ENCODE measurements at places on chromosomes 3 and 15. TPM values are rescaled to one million over a fixed set of nuclear protein-coding genes. Genes with fewer than 3 reads are reported as not detected.
A peak's percentile ranks its signal among the peaks of the same experiment; 100 is the strongest.

Gene MYZAP
- 5.6 TPM for polyA plus RNA-seq

Gene VGLL3
- polyA plus RNA-seq: 8.3 TPM

Gene MESP2
- polyA plus RNA-seq: 1.3 TPM

Gene SERINC4
- polyA plus RNA-seq: 11.7 TPM

Gene NMB
- polyA plus RNA-seq: 7.5 TPM

Gene LRRC49
- polyA plus RNA-seq: 22.4 TPM

Gene LINGO1
- 16.7 TPM for polyA plus RNA-seq

Gene PP2D1
- 37.5 TPM for polyA plus RNA-seq

Gene UMPS
- 20.0 TPM for polyA plus RNA-seq

- no peak overlapping the region for H3K4me3 ChIP-seq
- DNase-seq: peak; percentile 60
- H3K4me1 ChIP-seq: peaks cover 10% of the 10 kb centered on the region
- H3K36me3 ChIP-seq: no peaks in the 10 kb centered on the region
These were observed 1.1 kb downstream of the HHATL start for GRCh38 chr3:42701371-42702065.

DNA sequence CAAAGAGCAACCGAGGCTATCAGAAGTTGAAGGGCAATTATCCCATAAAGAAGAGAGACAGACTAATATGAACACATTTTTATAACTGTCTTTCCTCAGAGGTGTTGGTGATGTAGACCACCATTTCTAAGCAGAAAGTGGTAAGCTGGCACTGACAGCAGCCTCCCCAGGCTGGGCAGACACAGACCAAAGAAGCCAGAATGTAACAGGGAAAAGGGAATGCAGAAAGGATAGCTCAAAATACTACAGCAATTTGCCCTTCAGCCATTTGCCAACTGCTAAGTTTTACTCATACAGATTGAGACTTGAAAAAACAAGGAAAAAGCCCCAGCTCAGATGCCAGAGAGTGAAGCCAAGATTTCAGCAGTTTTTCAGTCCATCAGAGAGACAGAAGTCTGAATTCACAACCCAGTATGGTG, 73.5 kb upstream of the ABI3BP start:
- no peaks in the 10 kb centered on the region for H3K27me3 ChIP-seq
- H3K27ac ChIP-seq: peak overlapping the region; percentile 34
- no peak overlapping the region for H3K4me3 ChIP-seq
- no peaks in the 10 kb centered on the region for H3K4me1 ChIP-seq

- H3K4me3 ChIP-seq: no peak overlapping the region
- H3K27me3 ChIP-seq: no peaks in the 10 kb centered on the region
- H3K36me3 ChIP-seq: no peaks in the 10 kb centered on the region
These were observed 37.3 kb upstream of the CACNA1D start for GRCh38 chr3:53457068-53457467.

GRCh38 chr15:83644439-83644838, 9.5 kb upstream of the ADAMTSL3 start:
- DNase-seq: no peak
- H3K4me1 ChIP-seq: no peaks in the 10 kb centered on the region
- H3K27ac ChIP-seq: no peak overlapping the region

DNA sequence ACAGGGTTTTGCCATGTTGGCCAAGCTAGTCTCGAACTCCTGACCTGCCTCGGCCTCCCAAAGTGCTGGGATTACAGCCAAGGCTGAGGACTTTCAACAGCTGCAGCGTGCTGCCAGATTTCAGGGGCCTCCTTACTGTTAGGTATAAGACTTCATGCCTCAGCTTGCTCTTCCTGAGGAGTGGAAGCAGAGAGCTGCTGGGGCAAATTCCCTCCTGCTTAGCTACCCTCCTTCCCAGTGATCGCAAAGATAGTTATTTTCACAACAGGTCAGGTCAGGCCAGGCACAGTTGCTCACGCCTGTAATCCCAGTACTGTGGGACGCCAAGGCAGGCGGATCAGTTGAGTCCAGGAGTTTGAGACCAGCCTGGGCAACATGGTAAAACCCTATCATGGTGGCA, 2.6 kb upstream of the CPNE9 start:
- no peak for DNase-seq
- no peak overlapping the region for H3K27ac ChIP-seq
- no peak overlapping the region for H3K4me3 ChIP-seq
- H3K27me3 ChIP-seq: no peaks in the 10 kb centered on the region
- H3K36me3 ChIP-seq: no peaks in the 10 kb centered on the region

DNA sequence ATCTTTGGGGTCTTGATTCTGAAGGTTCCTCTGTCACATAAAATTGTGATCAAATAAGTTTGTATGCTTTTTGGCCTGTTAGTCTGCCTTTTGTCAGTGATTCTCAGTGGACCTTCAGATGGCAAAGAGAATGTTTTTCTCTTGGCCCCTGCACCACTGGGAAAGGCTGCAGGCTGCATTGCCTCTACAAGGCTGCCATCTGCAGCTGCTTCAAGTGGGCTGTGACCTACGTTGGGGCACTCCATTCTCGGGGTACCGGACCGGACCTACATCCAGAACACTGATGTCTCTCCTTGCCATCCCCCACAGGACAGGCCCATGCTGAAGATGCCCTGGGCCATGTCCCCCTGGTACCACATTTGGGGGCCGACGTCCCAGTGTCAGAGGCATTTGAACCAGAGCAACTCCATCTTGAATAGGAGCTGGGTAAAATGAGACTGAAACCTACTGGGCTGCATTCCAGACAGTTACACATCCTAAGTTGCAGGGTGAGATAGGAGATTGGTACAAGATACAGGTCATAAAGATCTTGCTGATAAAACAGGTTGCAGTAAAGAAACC, 37.5 kb upstream of the MFGE8 start:
- H3K27me3 ChIP-seq: no peaks in the 10 kb centered on the region
- no peaks in the 10 kb centered on the region for H3K36me3 ChIP-seq
- H3K4me3 ChIP-seq: no peak overlapping the region
- no peak for DNase-seq

- no peak overlapping the region for H3K27ac ChIP-seq
- no peaks in the 10 kb centered on the region for H3K36me3 ChIP-seq
- H3K4me1 ChIP-seq: no peaks in the 10 kb centered on the region
- DNase-seq: no peak
- no peaks in the 10 kb centered on the region for H3K27me3 ChIP-seq
These were observed 312.9 kb downstream of the PDCD6IP start for GRCh38 chr3:34111361-34111760.

DNA sequence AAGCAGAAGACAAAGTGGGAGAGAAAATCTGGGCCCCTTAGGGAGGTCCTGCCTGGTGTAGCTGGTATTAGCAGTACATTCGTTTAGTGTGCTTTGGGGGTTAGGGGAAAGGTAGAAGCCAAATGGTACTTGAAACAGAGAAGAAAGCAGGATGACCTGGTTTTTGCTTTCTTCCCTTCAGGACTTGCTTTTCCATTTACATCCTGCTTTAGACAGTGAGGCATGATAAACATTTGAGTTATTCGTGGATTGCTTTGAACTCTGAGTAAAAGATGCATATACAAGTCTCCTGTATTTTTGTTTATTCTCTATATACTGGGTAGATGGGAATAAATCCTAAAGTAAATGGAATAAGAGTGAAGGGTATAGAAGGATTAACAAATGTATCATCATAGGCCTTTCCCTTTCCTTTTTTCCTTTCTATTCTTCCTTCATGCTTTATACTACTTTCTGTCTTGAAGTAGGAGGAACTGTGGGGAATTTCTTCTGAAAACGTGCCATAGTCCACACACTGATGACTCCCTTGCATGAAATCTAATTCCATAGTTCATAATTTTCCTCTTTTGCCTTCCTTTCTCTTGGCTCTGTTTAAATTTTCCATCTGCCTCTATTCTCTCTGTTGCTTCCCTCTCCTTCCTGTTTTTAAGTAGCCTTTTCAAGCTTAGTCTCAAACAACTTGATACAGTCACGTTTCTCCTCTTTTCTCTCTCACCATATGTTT, 139.5 kb upstream of the RBMS3 start:
- H3K27me3 ChIP-seq: no peaks in the 10 kb centered on the region
- no peak overlapping the region for H3K4me3 ChIP-seq
- H3K27ac ChIP-seq: no peak overlapping the region
- H3K36me3 ChIP-seq: no peaks in the 10 kb centered on the region
- H3K4me1 ChIP-seq: peaks cover 3% of the 10 kb centered on the region

DNA sequence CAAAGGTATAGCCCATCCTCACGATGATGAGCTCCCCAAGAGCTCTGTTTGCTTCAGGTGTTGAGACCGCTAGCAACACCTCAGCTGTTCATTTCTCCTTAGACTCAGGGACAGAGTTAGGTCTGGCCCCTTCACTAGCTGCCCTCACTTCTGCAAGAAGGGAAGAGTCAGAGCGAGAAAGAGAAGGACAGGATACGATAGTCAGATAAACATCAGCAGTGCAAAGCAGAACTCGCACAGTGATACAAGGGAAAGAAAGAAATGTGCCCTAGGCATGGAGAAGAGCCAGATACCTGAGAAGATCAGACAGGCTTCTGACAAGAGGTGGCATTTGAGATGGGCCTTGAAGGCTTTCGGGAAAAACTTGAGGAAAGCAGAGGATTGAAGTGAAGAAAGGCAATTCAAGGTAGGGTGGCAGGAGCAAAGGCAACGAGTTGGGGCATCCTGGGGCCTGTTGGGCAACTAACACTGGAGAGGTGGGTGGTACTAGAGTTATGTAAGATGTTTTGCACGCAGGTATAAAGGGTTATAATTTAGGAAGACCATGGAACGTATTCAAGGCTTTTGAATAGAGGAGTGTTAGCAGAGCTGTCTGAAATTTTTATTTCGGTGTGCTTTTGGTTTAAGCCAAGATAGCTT, 106.0 kb downstream of the PGPEP1L start:
- H3K36me3 ChIP-seq: no peaks in the 10 kb centered on the region
- no peak overlapping the region for H3K4me3 ChIP-seq

DNA sequence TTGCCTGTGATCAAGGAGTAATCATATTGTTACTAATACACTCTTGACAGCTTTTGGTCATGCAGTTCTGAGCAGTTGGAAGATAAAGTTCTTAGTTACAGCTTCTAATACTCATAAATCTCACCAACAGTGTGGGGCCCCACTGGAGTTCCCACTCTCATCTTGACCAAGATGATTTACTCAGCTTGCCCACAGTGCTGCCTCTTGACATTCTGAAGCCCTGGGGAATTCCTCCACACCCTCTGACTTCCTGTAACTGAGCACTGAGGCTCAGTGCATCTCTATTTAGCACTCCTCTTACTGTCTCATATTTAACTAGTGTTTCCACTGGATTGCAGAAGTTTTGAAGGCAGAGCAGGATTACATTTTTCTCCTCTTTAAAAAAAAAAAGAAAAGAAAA, 1.9 kb upstream of the ARL6IP5 start:
- no peak overlapping the region for H3K27ac ChIP-seq
- no peaks in the 10 kb centered on the region for H3K36me3 ChIP-seq
- peaks cover 41% of the 10 kb centered on the region for H3K4me1 ChIP-seq
- peak; percentile 39 for DNase-seq
- H3K27me3 ChIP-seq: no peaks in the 10 kb centered on the region

DNA sequence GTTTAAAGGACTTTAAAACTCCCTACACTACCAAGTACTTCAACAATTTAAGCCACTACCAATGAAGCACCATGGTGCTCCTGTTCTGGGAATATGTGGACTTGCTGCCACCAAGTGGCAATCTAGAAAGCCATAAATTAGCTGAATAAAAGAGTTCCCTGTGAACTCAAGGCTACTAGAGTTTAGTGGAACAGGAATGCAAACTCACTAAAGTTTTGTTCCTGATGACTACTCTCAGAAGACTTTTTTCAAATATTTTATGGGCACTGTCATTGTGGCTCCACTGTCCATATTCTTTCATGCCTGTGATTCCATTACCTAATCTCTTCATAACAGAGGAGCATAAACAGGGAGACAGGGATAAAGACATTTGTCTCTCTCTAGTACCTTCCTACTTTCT, 63.9 kb downstream of the TMCC1 start:
- H3K4me3 ChIP-seq: no peak overlapping the region
- no peaks in the 10 kb centered on the region for H3K36me3 ChIP-seq
- DNase-seq: peak; percentile 66
- no peak overlapping the region for H3K27ac ChIP-seq
- H3K27me3 ChIP-seq: no peaks in the 10 kb centered on the region

DNA sequence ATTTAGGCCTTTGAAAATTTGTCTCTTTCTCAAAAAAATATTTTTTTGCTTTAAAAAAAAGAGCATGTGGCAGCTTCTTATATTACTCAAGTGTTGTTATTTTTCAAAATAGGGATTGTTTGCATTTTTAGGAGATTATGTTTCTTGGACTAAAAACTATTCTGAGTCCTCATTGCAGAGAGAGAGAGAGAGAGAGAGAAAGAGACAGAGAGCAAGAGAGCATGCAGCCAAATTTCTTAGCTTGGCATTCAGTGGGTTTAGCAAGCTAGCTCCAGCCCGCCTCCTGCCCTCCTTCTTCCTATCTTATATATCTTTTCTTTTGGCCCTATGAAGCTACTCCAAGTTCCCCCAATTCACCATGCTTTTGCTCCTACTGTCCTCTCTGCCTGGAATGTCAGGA, 55.7 kb downstream of the CEMIP start:
- H3K36me3 ChIP-seq: no peaks in the 10 kb centered on the region
- H3K4me1 ChIP-seq: no peaks in the 10 kb centered on the region
- no peak for DNase-seq
- no peak overlapping the region for H3K27ac ChIP-seq
- no peaks in the 10 kb centered on the region for H3K27me3 ChIP-seq

GRCh38 chr3:64148955-64149653, 76.2 kb downstream of the PRICKLE2 start:
- no peak overlapping the region for H3K27ac ChIP-seq
- H3K27me3 ChIP-seq: no peaks in the 10 kb centered on the region
- DNase-seq: no peak

- no peak overlapping the region for H3K27ac ChIP-seq
- no peaks in the 10 kb centered on the region for H3K36me3 ChIP-seq
- DNase-seq: no peak
- no peaks in the 10 kb centered on the region for H3K27me3 ChIP-seq
These were observed 61.0 kb downstream of the SSR3 start for GRCh38 chr3:156493887-156494286.

DNA sequence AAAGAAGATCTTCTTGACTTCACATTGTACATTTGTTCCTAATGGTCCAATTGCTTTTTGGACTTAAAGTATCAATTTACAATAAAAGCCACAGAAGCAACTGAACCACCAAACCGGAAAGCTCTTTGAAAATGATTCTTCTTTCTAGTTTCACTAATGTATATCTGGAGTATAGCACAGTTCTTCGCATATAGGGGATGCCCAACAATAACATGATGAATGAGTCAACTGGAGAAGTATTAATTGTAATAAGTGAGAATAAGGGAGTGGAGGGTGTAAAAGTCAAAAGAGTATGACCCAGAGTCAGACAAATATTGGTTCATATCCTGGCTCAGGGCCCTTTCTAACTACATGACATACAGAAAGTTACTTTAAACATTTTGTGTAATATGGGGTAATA, 425.2 kb downstream of the ZBTB20 start:
- DNase-seq: no peak
- H3K4me1 ChIP-seq: peaks cover 3% of the 10 kb centered on the region
- H3K27me3 ChIP-seq: no peaks in the 10 kb centered on the region
- H3K36me3 ChIP-seq: no peaks in the 10 kb centered on the region

- no peak overlapping the region for H3K4me3 ChIP-seq
- H3K27ac ChIP-seq: no peak overlapping the region
- no peak for DNase-seq
- no peaks in the 10 kb centered on the region for H3K27me3 ChIP-seq
- no peaks in the 10 kb centered on the region for H3K36me3 ChIP-seq
- H3K4me1 ChIP-seq: no peaks in the 10 kb centered on the region
These were observed 105.9 kb upstream of the MLF1 start for GRCh38 chr3:158465074-158465473.

Measured in testis (tissue), 5 donors.